ENCODE measurements at places on chromosomes 3 and 15. TPM values are rescaled to one million over a fixed set of nuclear protein-coding genes. Genes with fewer than 3 reads are reported as not detected.

KLHL40 gene
- total RNA-seq: not detected

HIGD2B gene
- total RNA-seq: not detected

PARP3 gene
- 31.4 TPM for total RNA-seq

ZKSCAN7 gene
- 0.10 TPM for total RNA-seq

MESP1 gene
- total RNA-seq: 1.1 TPM

ALPK3 gene
- total RNA-seq: 0.03 TPM

GP9 gene
- total RNA-seq: not detected

TMCO5A gene
- not detected for total RNA-seq

OXTR gene
- 1.5 TPM for total RNA-seq

SPATA12 gene
- total RNA-seq: 1.6 TPM

MAPKAPK3 gene
- 168 TPM for total RNA-seq

All from HT1080 (cell line).